ENCODE measurements at places on chromosomes 6 and 20.

DNA sequence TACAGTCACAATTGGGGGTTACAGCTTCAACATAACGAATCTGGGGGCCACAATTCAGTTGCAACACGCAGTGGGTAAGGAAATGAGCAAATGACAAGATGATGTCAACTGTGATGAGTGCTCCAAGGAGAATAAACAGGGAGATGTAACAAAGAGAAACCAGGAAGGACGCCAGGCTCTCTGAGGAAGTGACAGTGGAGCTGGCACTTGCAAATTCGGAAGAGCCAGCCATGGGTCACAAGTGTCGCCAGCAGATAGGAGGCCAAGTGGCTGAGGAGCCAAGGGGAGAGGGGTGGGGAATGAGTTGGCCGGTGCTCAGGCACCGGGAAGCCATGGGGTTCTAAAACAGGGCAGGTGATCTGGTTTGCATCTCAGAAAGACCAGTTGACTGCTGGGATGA is 136.4 kb downstream of the EYA2 start:
- no peak for DNase-seq

DNA sequence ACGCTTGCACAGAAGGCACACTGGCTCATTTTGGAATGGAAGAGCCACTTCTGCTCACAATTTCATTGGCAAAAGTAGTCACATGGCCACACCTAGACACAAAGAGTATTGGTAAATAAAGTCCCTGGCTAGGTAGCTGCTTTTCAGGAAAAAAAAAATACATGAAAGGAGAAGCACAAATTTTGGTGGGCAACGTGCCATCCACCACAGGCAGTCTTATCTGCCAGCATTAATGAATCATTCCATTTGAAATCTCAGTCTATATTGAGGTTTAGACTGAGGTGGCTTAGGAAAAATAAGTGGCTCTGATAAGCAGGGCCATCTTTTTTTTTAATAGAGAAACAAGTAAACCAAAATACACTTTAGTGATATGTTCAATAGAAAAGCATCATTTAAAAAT is 44.3 kb downstream of the ADGRB3 start:
- no peak for DNase-seq

DNA sequence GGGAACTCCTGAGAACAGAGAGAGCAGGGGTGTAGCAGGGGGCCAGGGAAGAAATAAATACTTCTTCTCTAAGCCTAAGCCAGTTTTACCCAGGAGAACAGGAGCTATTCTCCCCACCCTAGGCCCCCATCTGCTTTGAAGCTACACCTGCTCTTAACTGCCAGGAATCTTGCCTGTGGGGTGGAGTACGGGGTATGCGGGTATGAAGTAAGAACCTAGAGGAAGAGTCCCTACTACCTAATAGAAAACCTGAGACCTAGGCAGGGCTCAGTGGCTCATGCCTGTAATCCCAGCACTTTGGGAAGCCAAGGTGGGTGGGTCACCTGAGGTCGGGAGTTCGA is 1.5 kb downstream of the SLC29A1 start:
- DNase-seq: no peak

GRCh38 chr6:8237668-8238067 is 135.3 kb upstream of the EEF1E1 start:
- DNase-seq: no peak

GRCh38 chr6:12580290-12580689 is 136.3 kb upstream of the PHACTR1 start:
- no peak for DNase-seq

Data from activated CD4-positive, alpha-beta T cell treated with anti-CD3 and anti-CD28 coated beads for 4 hours (primary cell).